Fibroblast of skin of scalp (primary cell): ENCODE measurements at places on chromosomes 1 and 21.

DNA sequence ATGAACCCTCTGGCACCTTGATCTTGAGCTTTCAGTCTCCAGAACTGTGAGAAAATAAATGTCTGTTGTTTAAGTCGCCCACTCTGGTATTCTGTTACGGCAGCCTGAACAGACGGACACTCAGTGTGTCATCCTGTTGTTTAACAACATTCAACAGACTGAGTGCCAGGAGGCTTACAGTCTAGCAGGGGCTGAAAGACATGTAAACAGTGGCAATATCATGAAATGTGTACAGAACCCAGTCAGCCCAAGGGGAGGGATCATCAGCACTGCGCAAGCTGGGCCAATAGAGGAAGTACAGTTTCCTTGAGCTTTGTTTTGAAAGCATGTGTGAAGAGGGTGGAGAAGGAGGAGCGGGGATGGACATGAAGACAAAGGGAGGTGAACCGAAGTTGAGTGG lies 13.6 kb downstream of the DIP2A start:
- no peak for DNase-seq

GRCh38 chr1:85406887-85407533 lies 57.9 kb downstream of the DDAH1 start:
- DNase-seq: peak; percentile 88

DNA sequence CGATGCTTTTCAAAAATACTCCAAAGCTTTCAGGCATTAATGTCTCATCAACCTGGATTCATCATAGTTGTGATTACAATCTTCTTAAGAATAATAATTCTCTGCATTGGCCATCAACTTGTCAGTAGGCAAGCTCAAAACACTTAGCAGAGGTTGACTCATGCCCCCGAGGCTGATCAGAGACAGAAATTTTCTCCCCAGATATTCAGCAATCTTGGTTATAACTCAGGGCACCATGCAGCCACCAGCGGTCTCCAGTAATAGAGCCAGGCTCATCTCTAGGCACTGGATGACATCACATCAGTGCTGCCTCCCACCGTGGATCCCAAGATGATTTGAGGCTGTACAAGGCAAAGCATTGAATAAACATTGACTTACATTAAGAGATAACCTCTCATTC lies 14.3 kb upstream of the IFFO2 start:
- DNase-seq: no peak

GRCh38 chr1:159791461-159791860 lies 10.7 kb downstream of the DUSP23 start:
- no peak for DNase-seq

GRCh38 chr1:109161858-109162606 lies 48.1 kb downstream of the ELAPOR1 start:
- DNase-seq: peak; percentile 93

DNA sequence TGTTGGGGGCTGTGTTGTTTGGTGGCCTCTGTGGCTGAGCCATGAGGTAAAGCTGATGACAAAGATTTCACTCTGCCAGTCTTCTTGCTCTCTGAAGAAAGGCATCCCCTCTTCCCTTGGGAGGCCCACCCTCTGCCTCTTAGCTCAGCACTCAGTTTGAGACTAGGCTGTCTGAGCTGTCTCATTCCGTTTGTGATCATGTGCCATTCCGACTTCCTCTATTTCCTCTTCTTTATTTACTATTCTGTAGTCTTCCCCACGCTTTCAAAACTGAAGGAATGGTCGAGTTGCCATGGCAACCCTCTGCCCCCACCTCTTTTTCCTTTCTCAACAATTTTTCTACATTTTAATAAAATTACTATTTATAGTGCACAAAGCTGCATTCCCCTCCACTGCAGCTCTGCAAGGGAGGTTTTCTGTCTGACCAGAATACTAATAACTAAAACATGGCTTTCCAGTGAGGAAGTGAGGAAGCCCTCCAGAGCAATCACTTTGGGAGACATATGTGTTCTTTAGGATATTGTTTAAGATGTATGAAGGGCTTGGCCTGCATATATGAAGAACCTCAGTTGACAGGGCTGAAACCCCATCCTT lies 30.8 kb downstream of the KCNA3 start:
- DNase-seq: no peak

- DNase-seq: no peak
Observed at GRCh38 chr1:166169182-166169581, 2.4 kb upstream of the FAM78B start.

DNA sequence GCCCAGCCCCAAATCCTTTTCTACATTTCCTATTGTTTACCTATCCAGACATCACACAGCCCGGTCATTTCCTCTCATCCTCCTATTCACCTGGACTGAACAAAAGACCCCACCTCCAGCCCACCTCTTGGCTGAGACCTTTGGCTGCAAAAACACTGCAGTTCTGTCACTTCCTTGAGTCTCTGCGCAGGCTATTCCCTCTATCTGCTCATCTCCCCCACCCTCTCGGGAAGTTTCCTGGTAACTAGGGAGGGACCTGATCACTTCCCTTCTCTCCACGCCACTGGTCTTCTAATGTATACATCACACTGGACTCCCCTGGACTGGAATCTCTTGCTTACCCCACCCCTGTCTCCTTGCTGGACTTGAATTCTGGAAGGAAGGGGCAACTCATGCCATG lies 5.3 kb downstream of the HTR1D start:
- no peak for DNase-seq
